Cerebellum (tissue), 4 donors: ENCODE measurements at places on chromosomes 4 and X.

GRCh38 chr4:30553706-30554105, 166.5 kb upstream of the PCDH7 start:
- DNase-seq, result no peak

GRCh38 chr4:86965019-86965976, 30.5 kb downstream of the AFF1 start:
- no peak for DNase-seq

DNA sequence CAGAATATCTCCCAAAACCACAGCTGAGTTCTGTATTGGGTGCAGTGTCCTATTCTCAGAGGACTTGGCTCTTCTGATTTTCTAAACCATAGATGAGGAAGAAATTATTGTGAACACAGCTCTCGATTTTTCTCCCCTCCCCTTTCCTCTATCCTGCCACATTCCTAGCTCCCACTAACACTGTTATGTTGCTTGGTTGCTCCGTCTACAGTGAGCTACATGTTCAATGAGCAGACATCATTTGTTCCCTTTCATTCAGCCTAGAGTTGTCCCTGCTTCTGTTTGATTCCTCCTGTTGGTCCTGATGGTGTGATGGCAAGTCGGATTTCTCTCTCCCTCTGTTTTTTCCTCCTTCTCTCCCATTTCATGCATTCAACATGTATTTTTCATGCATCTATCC, 65.9 kb downstream of the DIPK2B start:
- DNase-seq, result no peak

DNA sequence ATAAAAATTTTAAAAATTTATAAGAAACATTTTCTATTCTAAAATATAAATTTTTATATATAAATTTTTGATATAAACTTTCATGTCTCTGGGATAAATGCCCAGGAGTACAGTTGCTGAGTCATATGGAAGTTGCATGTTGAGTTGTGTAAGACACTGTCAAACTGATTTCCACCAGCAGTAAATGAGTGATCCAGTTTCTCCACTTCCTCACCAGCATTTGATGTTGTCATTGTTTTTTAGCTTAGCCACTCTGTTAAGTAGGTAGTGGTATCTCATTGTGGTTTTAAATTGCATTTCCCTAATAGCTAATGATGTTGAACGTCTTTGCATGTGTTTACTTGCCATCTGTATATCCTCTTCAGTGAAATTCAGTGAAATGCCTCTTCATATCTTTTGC, 66.5 kb downstream of the MAMLD1 start:
- no peak for DNase-seq

- DNase-seq, result no peak
These were observed 69.0 kb upstream of the HPF1 start for GRCh38 chr4:169826634-169827187.

DNA sequence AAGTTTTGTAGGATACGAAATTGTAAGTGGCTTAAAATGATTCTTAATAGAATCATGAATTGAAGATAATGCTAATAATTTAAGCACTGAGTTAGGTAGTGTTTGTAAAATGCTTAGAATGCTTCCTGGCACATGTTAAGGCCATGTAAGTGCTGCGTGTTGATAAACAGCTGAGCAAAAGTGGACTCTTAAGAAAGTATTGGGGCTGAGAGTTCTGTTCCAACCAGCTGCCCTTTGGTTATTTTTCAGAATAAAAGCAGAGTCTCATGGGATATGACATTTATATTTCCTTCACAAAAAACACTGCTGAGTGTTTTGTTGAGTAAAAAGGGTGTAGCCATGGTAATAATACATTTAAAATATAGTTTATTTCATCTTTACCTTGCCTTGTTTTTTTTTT, 42.5 kb downstream of the HTT start:
- no peak for DNase-seq
